Pons (tissue), 1 donor: ENCODE measurements at places on chromosomes 3 and 15.

- peak; percentile 54 for DNase-seq
These were observed 1.2 kb upstream of the ADCY5 start for GRCh38 chr3:123449997-123450604.

DNA sequence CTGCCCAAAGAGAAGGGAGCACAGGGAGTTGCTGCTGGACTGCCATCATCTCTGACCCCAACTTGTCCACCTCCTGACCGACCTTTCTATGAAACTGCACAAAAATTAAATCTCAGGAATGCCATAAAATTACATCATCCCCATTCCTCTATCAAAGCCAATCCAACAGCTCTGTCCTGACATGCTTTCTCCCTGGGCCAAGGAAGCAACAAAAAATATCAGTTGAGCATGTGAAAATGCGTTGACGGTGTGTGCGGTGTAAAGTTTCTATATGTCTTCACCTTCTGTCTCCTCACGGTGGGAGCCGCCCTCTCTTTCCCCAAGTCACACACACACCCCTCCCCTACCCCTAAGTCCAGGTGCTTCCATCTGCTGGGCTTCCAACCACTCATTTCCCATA lies 3.6 kb upstream of the ZNF774 start:
- DNase-seq: no peak

- no peak for DNase-seq
These were observed 52.3 kb upstream of the ACVR2B start for GRCh38 chr3:38401246-38401962.

DNA sequence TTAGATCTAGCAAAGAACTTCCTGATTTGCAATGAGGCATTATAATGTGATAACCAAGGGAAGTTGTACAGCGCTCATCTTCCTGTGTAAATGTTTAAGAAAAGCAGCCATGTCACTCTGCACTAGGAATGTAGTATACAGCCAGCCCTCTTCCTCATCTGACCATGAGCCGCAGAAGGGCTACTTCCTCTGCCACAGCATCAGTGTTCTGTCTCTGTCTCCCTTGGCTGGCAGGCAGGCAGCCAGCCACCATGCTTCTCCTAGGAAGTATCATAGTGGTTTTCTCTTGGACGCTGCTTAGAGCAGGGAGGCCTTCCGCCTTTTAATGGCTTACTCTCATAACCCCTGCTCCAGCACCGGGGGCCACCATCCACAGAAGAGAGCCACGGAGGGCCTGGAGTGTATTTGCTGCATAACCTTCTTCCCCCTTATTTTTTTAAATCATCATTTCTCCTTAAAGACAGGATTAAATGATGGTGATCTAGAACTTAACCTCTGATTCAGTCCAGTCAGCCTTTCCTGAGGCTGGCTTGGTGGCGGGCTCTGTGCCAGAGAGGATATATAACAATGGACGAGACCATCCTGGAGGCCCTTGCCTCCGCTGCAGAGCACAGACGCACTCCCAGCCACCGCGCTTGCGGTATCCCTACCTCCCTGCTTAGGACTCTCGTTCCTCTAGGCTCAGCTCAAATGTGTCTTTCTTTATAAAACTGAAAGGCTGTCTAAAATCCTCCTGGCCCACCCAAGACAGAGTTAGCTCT lies 57.3 kb upstream of the PLXNA1 start:
- peak; percentile 84 for DNase-seq
